Effector CD4-positive, alpha-beta T cell (primary cell): ENCODE measurements at places on chromosomes 16 and 17.

DNA sequence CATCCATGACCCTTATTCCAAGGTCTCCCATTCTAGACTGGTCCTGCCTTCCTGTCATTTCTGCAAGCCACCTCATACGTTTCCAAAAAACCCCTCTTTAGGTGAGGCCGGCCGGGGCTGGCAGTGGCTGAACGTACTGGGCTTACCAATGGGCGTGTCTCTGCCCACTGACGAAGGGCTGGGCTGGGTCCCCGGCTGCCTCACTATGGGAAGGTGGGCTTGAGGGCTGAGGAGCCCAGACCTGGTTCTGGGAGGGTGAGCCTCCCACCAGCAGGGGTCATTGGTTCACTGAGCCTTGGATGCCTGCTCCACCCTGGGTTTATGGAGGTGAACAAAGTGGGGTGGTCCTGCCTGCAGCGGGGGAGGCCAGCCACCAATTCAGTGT lies 19.9 kb downstream of the KDM8 start:
- DNase-seq, result no peak

DNA sequence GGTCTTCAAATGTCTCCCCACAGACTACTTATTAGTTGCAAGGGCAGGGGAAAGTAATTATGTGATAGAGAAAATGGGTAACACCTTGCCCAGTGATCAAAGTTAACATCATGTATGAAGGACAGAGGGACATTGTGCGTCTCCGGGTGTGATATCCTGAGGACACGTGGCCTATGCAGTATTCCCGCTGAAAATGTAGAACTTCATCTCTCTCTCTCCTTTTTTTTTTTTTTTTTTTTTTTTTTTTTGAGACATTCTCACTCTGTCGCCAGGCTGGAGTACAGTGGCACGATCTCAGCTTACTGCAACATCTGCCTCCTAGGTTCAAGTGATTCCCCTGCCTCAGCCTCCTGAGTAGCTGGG lies 7.9 kb upstream of the CUEDC1 start:
- no peak for DNase-seq

DNA sequence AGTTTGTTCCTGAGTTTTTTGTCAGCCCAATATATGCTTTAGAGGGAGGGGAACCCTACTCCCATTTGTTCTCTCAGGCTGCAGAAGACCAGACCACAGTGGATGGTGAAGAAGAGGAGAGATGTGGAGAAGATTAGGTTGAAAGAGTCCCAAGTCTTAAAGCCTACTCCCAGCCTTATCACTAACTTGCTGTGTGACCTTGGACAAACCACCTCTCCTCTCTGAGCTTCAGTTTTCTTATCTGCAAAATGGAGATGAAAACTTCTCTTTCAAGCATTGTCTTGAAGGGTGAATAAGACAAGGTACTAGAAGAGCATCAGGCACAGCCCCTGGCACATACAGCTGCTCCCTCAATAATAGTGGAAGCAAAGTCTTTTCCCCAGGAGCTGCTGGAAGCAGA lies 15.1 kb upstream of the LHX1 start:
- no peak for DNase-seq

DNA sequence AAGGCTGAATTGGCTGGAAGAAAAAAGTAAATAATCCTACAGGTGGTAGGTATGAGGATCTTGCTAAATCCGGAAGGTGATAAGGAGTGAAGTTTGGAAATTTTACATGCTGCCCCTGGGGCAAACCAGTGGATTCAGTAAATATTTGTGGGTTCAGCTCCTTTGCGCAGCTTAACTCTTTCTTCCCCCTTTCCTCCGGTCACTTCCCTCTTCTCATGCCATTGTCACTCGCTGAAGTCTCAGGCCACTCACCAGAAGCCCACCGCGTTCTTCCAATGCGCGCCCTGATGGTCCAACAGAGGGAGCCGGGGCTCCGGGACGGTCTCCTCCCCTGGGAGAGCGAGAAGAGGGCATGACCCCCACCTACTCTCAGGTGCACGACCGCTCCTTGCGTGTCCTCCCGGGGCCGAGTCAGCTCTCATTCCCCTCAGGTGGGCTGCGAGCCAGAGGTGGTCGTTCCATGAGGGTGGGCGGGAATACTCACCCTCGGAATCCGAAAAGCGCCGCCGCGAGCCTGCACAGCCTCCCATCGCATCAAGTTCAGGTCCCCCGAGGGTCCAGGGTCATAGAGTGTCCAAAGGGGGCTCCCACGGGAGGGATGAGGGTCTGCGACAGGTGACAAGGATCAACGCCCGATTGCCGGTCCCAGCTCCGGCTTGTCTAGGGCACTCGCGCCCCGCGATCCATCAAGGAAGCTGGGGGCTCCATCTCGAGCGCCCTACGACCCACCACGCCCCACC lies 474 bp downstream of the CLN3 start:
- no peak for DNase-seq

GRCh38 chr16:856811-857210 lies 56.3 kb upstream of the GNG13 start:
- DNase-seq, result no peak
